ENCODE measurements at places on chromosomes 2 and 18.

- DNase-seq, result no peak
These were observed 25.8 kb upstream of the IL18RAP start for GRCh38 chr2:102397209-102397608.

DNA sequence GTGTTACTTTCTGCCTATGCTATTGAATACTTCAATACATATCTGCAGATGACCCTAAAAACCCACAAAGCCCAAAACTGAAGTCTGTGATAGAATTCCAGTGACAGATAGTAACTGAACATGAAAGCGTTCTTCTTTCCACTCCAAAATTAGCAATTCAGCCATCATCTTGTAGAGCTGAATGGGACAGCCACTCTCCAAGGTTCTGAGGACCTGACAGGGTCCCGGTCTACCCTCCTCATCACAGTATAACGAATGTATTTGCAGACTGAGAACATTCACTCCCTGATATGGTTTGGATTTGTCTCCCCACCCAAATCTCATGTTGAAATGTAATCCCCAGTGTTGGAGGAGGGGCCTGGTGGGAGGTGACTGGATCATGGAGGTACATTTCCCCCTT lies 189.5 kb downstream of the MTCL1 start:
- no peak for DNase-seq

DNA sequence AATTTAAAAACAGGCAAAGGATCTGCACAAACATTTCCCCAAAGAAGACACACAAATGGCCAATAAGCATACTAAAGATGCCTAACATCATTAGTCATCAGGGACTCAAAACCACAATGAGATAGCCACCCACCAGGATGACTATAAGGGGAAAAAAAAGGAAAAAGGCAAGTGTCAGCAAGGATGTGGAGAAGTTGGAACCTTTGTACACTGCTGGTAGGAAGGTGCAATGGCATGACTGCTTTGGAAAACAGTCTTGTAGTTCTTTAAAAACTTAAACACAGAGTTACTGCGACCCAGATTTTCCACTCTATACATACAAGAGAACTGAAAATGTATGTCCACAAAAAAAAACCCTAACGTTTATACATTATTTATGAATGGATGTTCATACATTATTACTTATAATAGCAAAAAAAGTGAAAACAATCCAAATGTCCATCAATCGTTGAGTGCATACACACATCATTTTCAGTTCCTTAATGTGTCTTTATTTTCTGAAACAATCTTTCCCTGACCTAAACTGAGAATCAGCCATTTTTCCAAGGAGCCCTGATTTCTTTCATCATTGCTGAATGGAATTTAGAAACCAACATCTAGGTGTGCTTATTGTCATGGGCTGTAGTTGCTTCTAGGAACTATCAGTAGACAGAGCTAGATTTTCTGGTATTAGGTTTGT lies 64.7 kb upstream of the TLK1 start:
- peak; percentile 82 for DNase-seq

- DNase-seq, result no peak
These were observed 619.9 kb downstream of the ZEB2 start for GRCh38 chr2:143899987-143900386.

DNA sequence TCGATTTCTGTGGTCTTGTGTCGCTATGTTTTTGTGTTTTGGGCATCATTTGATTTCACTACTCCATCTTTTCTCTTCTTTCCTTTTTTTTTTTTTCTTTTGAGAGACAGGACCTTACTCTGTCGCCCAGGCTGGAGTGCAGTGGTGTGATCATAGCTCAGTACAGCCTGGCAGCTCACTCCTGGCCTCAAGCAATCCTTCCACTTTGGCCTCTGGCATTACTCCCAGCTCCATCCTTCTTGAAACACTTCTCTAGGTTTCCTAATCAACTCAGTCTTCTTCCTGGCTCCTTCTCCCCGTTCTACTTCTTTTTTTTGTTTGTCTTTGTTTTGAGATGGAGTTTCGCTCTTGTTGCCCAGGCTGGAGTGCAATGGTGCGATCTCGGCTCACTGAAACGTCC lies 26.5 kb downstream of the TCF23 start:
- no peak for DNase-seq

GRCh38 chr18:78713069-78713468 lies 266.5 kb upstream of the SALL3 start:
- no peak for DNase-seq

GRCh38 chr2:158931572-158931971 lies 36.9 kb upstream of the TANC1 start:
- DNase-seq, result no peak

- no peak for DNase-seq
These were observed 60.8 kb downstream of the CRACDL start for GRCh38 chr2:98875081-98875728.

- DNase-seq, result no peak
These were observed 158.9 kb downstream of the RHBDD1 start for GRCh38 chr2:226994775-226995174.

DNA sequence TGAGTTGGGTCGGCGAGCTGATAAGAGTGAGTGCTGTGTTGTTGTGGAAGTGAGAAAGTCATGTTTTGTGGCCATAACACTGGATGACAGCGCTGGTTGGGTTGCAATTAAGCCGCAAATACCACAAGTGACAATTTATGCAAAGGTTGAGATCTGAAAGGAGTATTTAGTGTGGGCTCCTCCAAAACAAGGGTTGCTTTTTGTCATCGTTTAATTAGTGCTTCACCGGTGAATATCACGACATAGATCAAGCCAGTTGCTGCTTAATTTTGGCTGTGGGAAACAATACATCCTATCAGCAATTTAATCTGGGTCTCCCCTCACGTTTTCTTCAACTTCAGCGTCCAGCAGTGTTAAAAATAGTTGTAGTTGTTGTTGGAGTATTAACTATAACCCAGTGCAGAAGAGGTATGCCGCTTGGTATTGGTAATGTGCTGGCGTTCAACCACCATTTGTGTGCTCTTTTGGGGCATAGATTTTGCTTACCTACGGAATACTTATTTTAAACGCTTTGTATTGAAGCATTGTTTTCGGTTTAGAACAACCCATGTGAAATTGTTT lies 662 bp downstream of the ACVR2A start:
- no peak for DNase-seq

- DNase-seq, result no peak
These were observed 588.4 kb downstream of the ARHGAP15 start for GRCh38 chr2:143717536-143718168.

DNA sequence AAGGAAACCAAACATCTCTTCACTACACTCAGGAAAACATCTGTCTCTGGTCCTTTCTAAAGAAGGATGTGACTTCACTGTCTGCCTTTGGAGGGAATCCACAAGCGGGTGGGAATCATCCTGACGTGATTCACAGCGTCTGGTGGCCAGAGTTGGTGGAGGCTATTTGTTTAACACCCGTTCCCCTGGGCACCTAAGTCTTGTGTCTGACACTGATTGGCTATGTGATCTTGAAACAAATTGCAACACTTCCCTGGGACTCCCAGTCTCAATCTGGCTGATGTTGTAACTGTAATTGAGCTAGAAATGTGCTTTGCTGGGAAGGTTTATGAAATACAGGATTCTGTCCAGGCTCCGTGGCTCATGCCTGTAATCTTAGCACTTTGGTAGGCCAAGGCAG lies 28.8 kb upstream of the SIX3 start:
- no peak for DNase-seq

GRCh38 chr2:67662222-67662621 lies 265.1 kb downstream of the ETAA1 start:
- no peak for DNase-seq

Data from LoVo (cell line).